Activated naive CD8-positive, alpha-beta T cell treated with anti-CD3 and anti-CD28 coated beads, Interleukin-2, amount 10 ng/mL, durations not matched to agents 7 days and 5 days (primary cell): ENCODE measurements at places on chromosomes 13 and 19. TPM values are rescaled to one million over a fixed set of nuclear protein-coding genes. Genes with fewer than 3 reads are reported as not detected.

KCNN1 gene
- total RNA-seq, result not detected

FFAR3 gene
- not detected for total RNA-seq

SMIM44 gene
- total RNA-seq, result not detected

DCLK1 gene
- not detected for total RNA-seq

BICRA gene
- total RNA-seq, result 22.6 TPM

CYP2A7 gene
- not detected for total RNA-seq

VSIG10L gene
- 0.94 TPM for total RNA-seq

CA11 gene
- 9.7 TPM for total RNA-seq

ADM5 gene
- total RNA-seq, result 4.3 TPM

DNM2 gene
- total RNA-seq, result 259 TPM

CATSPERD gene
- not detected for total RNA-seq

ZNF493 gene
- 34.5 TPM for total RNA-seq

ZNF724 gene
- total RNA-seq, result 13.8 TPM

DAND5 gene
- not detected for total RNA-seq

GDF15 gene
- total RNA-seq, result 0.34 TPM

ALG11 gene
- total RNA-seq, result 30.5 TPM

TMPRSS9 gene
- total RNA-seq, result not detected

NBEA gene
- total RNA-seq, result 0.60 TPM
